ENCODE measurements at places on chromosomes 12 and 14.

DNA sequence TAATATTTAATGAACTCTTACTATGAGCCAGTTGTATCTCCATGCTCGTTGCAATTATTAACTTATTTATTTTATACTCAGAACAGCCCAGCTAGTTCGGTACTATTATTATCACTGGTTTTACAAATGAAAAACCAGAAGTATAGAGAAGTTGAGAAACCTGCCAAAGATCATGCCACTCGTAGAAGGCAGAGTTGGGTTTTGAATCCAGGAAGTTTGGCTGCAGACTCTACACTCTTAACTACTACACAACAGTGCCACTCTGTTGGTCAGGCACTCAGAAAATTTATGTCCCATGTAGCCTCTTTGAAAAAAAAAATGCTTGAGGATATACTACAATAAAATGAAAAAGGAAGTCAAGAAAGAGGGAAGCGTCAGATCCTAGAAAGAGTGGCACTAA is 71.5 kb upstream of the ARID2 start:
- no peak for DNase-seq

DNA sequence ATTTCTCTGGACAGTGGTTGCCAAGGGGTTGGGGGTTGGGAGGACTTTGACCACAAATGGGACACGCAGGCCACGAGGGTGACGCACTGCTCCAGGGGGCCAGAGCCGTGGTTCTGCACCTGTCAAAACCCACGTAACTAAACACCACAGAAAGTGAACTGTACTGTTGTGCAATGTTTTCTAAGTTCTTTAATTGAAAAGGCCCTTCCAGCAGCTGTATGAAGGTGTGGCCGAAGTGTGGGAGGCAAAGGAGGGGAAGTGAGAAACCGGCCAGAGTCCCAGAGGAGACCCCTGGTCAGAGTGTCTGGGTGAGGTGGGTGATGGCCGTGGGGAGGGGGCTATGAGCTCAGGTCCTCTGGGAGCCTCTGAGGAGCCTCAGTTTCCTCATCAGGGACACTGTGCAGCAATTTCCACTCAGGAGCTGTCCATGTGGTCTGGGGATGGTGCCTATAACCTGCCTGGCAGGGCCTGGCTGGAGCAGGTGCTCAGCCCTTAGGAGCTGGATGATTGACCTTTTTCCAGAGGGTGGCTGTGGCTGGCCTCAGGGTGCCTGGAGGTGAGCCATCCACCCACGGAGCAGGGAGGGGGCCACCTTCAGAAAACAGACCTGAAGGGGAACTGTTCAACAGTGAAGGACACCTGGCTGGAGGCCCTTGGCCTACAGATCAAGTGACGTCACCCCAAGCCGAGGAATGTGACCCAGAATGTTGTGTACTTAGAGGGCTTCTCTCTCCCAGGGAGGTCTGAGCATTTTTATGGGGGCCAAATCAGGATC is 9.8 kb upstream of the BDKRB2 start:
- DNase-seq = no peak

DNA sequence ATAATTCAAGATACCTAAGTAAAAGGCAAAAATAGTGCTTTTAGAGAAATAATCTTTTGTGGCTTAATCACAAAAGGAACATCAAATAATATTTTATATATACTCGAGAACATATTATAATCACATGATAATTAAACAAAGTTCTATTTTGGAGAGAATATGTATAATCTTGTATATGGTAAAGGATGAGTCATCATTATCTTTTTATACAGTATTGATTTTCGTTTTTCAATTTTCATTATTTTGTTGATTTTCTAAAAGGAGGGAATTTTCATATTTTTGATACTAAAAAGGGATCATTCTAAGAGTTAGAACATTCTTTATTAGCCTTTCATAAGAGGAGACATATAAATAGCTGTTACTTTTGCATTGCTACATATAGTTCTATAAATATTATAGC is 77.3 kb upstream of the TTC7B start:
- DNase-seq = no peak

DNA sequence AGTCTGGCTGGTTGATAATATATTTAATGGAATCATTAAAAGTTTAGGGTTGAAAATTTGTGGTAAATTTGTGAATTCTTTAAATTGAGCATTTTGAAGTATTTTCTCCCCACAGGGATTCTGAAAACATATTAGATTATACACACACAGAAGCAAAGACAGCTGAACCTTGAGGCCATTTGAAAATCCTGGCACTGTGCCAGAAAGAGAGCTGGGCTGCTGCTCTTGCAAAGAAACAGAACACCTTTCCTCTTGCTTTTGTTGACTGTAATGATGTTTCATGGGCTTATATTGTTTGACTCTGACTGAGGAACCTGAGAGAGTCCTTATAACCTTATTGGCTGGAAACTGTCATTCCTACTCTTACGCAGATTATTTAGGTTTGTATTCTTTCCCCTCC is 4.8 kb downstream of the RNF34 start:
- DNase-seq = no peak

DNA sequence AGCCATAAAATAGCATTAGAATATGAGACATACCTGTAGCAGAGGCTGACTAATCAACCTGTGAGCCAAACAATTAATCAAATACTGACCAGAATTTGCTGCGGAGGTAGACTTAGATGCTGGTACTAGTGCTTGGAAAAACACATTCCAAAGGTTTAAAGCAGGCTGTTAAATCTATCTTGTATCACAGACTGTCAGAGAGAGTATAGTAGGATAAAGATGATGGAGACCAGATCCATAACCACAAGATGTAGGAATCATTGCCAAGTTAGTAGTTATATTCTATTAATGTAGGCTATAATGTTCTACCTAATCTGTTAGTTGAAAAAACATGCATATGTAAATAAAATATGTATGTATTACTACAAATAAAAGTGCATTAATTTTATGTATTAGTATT is 726.2 kb downstream of the SLC6A15 start:
- DNase-seq = no peak

DNA sequence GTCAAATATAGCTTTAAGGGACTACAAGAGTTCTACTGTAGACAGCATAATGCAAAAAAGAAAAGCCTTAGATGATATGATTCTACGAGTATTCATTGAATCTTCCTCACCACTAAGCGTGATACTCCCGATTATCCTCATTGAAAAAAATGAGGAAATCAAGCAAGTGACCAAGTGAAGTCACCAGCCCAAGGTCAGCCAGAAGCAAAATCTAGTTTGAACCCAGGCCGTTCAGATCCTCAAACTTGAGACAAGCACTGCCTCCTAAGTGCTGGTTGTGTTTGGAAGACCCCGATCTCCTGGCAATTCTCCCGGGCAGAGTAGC is 845 bp downstream of the GIT2 start:
- no peak for DNase-seq

DNA sequence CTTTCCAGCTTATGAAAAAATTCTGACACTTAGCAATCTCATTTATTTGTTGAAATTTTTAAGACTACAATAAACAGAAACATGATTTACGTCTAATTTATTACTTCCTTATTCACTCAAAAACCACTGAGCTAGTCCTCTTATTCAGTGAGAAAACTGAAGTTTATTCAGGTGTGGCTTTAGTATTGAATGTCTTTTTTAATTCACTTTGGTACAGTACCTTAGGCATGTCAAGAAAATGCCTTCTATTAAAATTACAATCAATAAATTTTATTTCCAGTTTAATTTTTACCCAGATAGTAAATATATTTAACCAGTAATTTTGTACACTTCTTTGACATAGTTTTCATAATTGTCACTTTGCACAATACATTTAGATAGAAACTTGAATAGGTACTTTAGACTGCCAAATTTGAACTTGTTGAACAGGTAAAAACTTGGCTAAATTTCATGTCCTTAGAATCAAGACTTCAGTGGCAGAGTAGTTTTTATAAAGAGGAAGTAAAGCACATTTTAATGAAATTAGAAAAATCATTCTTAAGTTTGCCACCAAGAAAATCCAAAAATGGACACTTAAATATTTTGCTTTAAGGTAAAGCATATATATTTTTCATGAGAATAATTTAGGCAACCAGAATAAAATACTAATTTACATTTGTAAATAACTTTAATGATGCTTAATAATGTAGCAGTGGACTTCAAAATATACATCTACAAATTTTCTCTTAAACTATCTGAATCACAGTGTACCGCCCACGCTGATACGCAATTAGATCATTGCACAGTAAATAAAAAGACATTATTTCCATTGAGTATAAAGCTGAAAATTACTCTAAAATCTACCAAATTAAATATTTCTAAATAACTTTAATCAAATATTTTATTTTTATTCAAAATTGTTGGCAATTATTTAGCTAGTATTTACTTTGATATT is 159.1 kb downstream of the RASSF9 start:
- no peak for DNase-seq

DNA sequence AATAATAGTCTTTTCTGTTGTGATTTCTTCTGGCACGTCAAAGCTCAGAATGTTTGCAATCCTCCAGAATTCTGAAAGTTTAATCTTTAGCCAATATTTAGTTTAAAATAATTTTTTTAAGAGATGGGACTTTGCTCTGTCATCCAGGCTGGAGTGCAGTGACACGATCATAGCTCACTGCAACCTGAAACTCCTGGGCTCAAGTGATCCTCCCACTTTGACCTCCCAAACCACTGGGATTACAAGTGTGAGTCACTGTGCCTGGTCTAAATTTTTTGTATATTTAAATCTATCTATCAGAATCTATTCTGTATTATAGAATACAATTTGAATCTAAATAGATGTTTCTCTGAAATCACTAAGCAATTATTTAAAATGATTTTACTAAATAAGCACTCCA is 572.7 kb downstream of the VRK1 start:
- no peak for DNase-seq

GRCh38 chr14:61899497-61899896 is 137.3 kb downstream of the SNAPC1 start:
- DNase-seq = no peak

GRCh38 chr14:33515441-33515840 is 435.4 kb downstream of the EGLN3 start:
- DNase-seq = no peak

DNA sequence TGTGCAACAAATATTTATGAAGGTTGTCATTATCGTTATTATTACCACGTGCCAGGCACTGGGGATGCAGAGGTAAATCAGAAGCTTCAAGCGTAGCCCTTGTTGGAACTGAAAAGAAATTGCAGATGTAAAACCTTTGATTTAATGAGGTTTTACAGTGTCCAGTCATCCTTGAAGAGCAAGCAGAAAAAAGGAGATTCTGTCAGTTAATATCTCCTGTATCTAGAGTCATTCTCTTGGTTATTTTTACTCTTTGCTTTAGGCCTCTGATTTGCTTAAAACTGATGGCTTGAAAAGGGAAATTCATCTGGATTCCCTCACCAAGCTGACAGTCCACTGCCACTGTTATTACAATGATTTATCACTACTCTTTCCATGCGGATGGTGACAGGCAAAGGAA is 179.3 kb downstream of the GALC start:
- DNase-seq = no peak

DNA sequence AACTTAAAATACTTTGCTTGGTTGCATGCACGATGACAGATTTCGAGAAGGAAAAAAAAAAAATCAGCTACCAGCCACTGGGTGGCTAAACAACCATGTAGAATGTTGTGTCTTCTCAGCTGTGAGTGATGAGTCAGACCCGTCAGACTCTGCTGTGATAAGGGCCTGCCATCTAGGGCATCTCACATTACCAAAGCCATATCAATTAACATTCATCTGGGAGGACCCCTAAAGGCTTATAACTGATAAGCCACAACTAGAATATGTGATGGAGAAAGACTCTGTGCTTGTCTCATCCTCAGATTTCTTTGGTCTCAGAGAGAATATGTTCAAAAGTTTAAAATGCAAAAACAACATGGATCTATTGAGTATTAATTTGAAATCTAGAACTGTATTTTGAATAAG is 111.5 kb downstream of the PAX9 start:
- no peak for DNase-seq

DNA sequence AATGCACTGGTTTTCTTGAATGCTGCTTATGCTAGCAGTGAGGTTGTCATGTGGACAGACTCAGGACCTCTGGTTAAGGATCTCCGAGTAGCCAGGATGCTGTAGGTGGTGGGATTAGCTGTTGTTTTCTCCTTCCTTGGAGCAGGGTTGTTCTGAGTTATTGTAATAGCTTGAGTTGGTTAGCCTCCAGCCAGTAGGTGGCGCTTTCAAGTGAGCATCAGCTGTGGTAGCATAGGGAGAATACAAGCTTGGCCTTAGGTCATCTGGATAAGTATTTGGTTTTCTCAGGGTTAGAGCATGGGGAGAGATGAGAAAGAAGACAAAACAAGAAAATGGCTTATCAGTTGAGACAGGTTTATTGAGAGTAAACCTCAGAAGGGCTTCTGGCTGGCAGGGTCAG is 299.7 kb upstream of the FBXO33 start:
- no peak for DNase-seq

GRCh38 chr12:592024-592505 is 71.2 kb downstream of the NINJ2 start:
- no peak for DNase-seq

DNA sequence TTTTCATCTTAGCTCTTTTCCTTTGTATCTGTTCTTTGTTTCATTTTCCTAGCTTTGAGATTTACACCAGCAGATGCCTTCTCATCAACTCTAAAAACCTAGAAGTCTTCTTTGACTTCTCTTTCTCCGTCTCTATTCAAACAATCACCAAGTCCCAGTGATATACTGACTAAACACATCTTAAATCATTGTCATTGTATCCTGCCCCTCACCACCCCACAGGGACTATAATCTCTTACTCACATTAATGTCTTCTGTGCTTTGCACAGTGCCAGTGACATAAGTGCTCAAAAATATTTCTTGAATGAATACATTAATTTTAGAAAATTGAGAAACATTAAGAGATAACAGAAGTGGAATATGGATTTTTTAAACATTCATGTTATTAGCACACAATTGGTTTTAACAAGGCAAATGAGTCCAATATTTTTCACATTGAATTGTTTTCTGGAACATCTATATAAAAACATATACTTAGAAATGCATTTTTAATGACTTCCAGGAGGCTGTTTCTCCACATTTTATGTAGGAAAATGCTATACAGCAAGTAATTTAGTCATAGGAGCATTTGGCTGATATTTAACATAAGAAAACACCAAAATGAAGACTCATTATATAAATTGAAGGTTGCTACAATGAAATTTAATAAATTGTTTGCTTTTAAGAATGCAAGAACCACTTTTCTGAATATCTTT is 472.8 kb upstream of the PRICKLE1 start:
- DNase-seq = no peak

DNA sequence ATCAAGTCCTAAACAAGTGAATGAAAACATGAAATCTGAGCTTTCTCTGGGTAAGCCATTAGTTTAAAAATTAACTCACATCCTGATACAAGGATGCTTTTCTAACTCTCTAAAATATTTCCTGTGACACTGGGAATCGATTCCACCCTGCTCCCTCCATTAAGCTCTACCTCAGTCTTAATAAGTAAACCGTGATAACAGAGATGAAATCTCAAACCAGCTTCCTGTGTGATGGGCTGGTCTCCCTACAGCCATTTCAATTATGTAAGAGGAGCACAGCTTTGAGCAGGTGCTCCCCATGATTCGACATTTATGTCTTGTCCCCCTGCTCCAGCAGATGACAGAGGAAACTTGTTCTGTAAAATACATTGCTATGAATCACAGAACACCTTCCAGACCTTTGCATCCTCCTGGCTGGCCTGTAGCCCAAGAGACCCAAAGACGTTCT is 59.0 kb downstream of the GAS2L3 start:
- no peak for DNase-seq

GRCh38 chr14:30790827-30791226 is 83.5 kb upstream of the COCH start:
- DNase-seq = no peak

Measured in activated CD4-positive, alpha-beta T cell treated with anti-CD3 and anti-CD28 coated beads, Interleukin-2, amount 10 ng/mL, durations not matched to agents 7 days and 5 days (primary cell).